NCI-H1092 treated with DMSO at 0.1 percent for 48 hours (cell line): ENCODE measurements at places on chromosomes 7 and 10.

DNA sequence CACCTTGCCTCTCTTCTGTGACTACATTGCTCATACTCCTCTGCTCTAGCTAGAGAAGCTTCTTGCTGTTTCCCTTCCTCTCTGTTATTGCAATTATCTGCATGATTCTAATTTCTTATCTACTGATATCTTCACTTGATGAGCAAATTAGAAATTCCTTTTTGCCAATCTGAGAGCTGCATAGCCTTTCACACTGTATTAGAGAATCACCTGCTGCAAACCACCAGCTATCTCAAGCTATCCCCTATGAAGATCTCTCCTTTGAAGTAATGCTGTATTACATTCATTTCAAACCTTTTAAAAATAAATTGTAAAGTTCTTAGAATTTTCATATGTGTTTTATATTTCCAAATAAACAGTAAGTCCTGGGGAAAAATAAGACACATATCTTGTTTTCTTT is 89.0 kb upstream of the ZNF804B start:
- DNase-seq = no peak

GRCh38 chr7:121278120-121279021 is 50.4 kb upstream of the WNT16 start:
- no peak for DNase-seq

GRCh38 chr10:70589762-70590654 is 12.5 kb downstream of the PRF1 start:
- DNase-seq = no peak

GRCh38 chr7:46244757-46245156 is 323.7 kb upstream of the IGFBP3 start:
- DNase-seq = no peak

GRCh38 chr10:66924674-66925345 is 1.0 kb upstream of the LRRTM3 start:
- DNase-seq = no peak

GRCh38 chr7:67470256-67470751 is 473.7 kb downstream of the TYW1 start:
- DNase-seq = no peak

GRCh38 chr10:32271617-32272016 is 75.3 kb downstream of the EPC1 start:
- DNase-seq = no peak

- DNase-seq = no peak
Observed at GRCh38 chr10:107653832-107654287, 489.4 kb upstream of the SORCS1 start.

- DNase-seq = no peak
Observed at GRCh38 chr7:1042492-1042833, 1.9 kb upstream of the GPR146 start.

DNA sequence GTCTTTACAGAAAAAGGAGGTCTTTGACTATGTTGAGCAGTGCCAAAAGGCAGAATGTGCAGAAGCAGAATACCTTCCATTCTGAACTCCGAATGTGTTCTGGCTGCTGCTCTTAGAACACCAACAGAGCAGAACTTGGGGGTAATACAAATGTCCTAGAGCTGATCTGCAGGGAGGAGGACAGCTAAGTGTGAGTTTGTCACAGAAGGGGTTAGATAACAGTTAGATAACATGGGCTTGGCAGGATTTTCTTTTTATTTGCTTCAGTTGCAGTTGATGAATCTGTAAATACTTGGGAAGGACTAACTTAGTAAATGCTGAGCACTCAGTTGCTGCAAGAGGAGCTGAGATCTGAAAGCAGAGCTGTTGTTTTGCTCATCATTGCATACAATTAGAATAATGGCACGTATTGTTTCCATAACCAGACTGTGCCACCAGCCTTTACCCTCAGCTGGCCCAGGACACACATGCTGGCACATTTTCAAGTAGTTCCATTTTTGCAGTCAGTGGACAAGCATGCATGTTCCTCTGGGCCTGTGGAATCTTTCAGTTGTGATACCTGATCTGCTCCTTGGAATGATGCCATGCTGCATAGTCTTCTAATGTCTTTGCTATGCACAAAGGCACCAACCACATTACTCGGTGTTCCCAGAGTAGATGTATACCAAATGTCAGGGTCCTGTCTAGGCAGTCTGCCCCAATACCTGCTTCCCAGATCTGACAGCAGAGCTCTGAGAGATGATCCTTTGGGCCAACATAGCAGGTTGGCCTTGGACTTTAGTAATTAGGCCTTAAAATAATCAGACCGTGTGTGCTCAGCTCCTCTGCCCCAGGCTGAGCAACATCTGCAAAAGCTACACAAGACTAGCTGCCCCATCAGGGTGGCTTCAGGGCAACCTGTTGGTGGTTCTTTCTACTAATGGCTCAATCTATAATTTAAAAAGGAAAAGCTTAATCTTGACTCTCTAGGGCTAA is 55.7 kb downstream of the GSDME start:
- DNase-seq = no peak

DNA sequence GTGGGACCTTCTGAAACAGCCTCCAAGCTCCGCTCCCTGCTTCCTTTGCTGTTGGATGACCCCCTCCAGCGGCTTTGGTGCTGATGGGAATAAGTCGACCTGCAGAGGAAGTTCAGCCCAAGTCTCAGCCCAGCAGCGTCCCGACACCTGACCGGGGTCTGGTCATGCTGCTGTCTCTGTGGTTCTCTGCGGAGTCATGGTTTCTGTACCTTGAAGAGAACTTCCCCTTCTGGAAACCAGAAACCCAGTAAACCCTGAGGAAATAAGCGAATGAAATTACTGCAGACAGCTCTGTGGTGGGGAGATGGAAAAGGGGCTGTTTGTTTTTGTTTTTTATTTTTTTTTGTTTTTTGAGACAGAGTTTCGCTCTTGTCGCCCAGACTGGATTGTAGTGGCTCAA is 18.3 kb upstream of the ZNF12 start:
- no peak for DNase-seq

- peak; percentile 19 for DNase-seq
Observed at GRCh38 chr7:44391171-44391570, 65.8 kb upstream of the CAMK2B start.

DNA sequence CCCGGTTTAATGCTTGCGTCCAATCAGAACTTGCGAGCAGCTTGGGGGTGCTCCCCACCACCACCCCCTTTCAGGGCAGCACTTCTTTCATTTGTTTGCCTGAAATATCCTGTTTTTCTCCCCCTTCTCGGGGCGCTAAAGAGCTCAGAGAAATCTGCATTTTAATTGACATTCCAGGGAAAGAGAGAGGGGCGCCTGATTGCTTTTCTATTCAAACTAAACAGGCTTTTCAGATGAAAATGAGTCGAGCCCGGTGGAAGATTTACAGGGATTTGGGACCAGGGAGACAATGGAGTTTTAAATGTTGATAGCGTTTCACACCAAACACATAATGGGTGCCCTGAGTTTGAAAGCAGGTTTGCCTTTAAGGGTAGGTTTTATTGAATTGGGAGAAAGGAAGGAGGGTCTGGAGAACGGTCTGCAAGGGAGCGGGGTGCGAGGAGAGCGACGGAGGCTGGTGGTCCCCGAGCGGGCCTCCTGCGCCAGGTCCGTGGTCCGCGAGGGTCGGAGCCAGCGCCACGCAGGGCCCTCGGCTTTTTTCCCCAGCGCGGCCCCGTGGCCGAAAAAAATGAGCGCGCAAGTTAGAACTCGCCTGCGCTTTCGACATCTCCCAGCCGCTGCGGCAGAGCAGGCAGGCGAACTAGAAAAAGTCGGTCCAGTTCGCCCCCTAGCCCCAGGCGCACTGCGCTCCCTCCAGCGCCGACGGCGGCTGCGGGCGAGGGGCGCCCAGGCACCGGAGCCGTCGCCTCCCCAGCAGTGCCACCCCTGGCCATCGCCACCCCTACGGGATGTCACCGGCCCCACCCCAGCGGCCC is 1.3 kb downstream of the FGFR2 start:
- peak; percentile 45 for DNase-seq

GRCh38 chr7:90345595-90346335 is 751 bp upstream of the GTPBP10 start:
- DNase-seq = peak; percentile 47

DNA sequence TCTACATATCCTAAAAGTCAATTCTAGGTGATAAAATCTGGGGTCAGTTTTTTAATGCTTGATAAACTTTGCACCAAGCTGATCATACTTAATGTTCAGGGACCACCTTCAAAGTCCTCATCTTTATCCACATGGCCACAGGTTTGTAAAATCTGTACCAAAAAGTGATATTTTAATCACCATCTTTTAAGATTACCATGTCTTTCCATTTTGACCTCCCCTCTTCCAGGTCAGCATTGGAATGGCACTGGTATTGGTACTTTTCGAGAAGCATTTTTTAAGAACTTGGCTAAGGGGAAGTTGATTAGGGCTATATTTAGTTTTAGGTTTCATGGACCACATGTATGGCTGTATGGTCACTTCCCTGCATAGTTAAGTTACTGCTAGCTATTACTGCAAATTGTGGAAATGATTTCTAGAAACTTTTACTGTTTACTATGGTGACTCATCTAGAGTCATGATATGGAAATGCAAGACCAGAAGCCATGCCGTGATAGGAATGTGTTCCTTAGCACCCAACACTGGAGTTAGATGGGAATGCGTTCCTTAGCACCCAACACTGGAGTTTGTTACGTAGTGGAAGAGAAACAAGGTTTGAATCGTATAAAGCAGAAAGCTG is 50.8 kb upstream of the ABLIM1 start:
- no peak for DNase-seq

DNA sequence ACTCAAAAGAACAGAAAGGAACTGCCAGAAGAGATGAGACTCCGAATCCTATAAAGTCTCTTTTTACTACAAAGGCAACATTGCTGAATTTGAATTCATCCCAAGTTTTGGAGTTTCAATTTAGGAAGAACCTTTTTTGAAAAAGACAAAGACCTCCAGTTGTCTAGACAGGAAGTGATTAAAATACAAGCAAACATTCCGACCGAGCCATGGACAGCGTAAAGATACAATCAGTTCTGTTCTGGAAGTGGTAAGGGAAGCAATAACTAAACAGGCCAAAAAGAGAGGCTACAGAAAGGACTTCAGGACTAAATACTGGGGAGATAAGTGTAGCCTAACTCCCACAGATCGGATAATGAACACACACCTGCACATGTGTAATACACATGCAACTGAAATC is 101.0 kb downstream of the SMURF1 start:
- DNase-seq = no peak

DNA sequence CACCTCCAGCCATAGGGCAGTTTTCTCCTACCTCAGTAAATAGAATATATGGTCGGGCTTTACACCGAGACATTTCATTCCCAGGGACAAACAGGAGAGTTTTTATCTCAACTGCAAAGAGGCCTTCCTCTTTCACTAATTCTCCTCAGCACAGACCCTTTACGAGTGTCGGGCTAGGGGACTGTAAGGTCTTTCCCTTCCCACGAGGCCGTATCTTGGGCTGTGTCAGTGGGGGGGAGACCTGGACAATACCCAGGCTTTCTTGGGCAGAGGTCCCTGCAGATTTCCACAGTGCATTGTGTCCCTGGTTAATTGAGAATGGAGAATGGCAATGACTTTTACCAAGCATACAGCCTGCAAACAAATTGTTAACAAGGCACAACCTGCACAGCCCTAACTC is 13.2 kb upstream of the ZNF488 start:
- DNase-seq = no peak

- no peak for DNase-seq
Observed at GRCh38 chr10:107831772-107832171, 667.3 kb upstream of the SORCS1 start.

- DNase-seq = no peak
Observed at GRCh38 chr7:83613232-83613631, 35.7 kb downstream of the SEMA3E start.

GRCh38 chr10:30355601-30356000 is 6.5 kb upstream of the MTPAP start:
- no peak for DNase-seq

GRCh38 chr7:74280985-74281384 is 8.2 kb upstream of the CLIP2 start:
- DNase-seq = no peak

DNA sequence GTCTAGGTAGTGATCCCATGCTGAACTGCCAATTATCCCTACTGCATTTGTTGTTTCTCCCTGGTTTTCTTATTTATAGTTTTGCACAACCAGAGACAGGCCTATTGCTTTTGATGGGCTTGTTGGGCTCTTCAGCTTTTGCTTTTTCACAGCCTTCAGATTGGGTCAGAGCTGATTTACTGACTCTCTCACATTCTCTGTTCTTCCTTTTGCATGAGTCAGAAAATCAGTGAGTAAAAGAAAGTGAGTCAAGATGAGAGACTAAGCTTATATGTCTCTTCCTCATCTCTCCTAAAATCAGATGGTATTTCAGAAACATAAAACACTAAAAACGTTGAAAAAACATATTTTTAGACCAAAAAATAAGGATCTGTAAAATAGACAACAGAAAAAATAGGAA is 1135.4 kb downstream of the XPNPEP1 start:
- no peak for DNase-seq
